ENCODE measurements at places on chromosomes 16 and 17.

- no peaks in the 10 kb centered on the region for H3K4me1 ChIP-seq
- H3K27me3 ChIP-seq: no peaks in the 10 kb centered on the region
- peaks cover 4% of the 10 kb centered on the region for H3K36me3 ChIP-seq
- no peak overlapping the region for H3K27ac ChIP-seq
- no peak overlapping the region for H3K4me3 ChIP-seq
- no peak for DNase-seq
These were observed 8.7 kb downstream of the EIF1 start for GRCh38 chr17:41697122-41697962.

GRCh38 chr16:56479469-56479868 lies 28.1 kb downstream of the OGFOD1 start:
- no peak overlapping the region for H3K4me3 ChIP-seq
- H3K27me3 ChIP-seq: no peaks in the 10 kb centered on the region
- peaks cover 8% of the 10 kb centered on the region for H3K36me3 ChIP-seq
- no peaks in the 10 kb centered on the region for H3K4me1 ChIP-seq

DNA sequence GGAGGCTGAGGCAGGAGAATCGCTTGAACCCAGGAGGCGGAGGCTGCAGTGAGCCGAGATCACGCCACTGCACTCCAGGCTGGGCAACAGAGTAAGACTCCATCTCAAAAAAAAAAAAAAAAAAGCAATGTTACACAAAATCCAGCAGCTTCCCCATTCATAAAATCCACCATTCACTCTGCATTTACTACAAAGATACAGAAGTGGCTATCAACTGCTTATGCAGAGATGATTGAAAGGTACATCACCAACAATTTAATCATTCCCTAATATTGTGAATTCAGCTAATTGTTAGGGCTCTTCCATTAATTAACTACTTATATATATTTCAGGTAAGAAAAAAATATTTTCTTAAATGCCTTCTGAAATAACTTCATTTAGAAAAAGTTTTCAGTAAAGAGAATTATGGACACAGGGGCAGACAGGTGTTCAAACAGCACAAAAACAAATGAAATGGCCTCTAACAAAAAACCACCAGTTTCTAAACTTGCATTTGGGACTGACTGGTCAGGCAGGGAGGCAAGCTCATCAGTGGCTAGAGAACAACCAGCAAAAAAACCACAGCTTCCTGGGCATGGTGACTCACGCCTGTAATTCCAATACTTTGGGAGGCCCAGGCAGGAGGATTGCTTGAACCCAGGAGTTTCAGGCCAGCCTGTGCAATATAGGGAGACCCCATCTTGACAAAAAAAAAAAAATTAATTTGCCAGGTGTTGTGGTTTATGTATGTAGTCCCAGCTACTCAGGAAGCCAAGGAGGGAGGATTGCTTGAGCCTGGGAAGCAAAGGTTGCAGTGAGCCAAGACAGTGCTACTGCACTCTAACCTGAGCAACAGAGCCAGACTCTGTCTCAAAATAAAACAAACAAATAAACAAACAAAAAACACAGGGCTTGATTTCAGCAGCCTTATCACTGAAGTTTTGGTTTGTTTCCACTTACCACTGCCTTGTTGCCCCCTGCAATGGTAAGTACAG lies 26.3 kb downstream of the ERN1 start:
- H3K27ac ChIP-seq: no peak overlapping the region
- H3K4me1 ChIP-seq: peaks cover 2% of the 10 kb centered on the region
- no peak overlapping the region for H3K4me3 ChIP-seq
- H3K36me3 ChIP-seq: no peaks in the 10 kb centered on the region
- H3K27me3 ChIP-seq: no peaks in the 10 kb centered on the region
- DNase-seq: no peak

GRCh38 chr17:80497726-80498241 lies 21.4 kb upstream of the NPTX1 start:
- H3K27ac ChIP-seq: no peak overlapping the region
- no peaks in the 10 kb centered on the region for H3K27me3 ChIP-seq
- H3K4me3 ChIP-seq: no peak overlapping the region
- no peaks in the 10 kb centered on the region for H3K36me3 ChIP-seq

GRCh38 chr16:25546791-25547190 lies 145.0 kb upstream of the HS3ST4 start:
- H3K27me3 ChIP-seq: no peaks in the 10 kb centered on the region
- DNase-seq: no peak
- H3K4me3 ChIP-seq: no peak overlapping the region
- no peaks in the 10 kb centered on the region for H3K36me3 ChIP-seq

- H3K4me3 ChIP-seq: no peak overlapping the region
- no peak for DNase-seq
- no peaks in the 10 kb centered on the region for H3K27me3 ChIP-seq
- no peak overlapping the region for H3K27ac ChIP-seq
These were observed 149.8 kb downstream of the CPPED1 start for GRCh38 chr16:12653820-12654392.

- H3K4me1 ChIP-seq: no peaks in the 10 kb centered on the region
- H3K36me3 ChIP-seq: no peaks in the 10 kb centered on the region
- H3K27me3 ChIP-seq: no peaks in the 10 kb centered on the region
- no peak overlapping the region for H3K4me3 ChIP-seq
These were observed 12.3 kb downstream of the UNC45B start for GRCh38 chr17:35159940-35160339.

Data from aorta (tissue), 5 donors.